ENCODE measurements at places on chromosomes 1 and 21.

DNA sequence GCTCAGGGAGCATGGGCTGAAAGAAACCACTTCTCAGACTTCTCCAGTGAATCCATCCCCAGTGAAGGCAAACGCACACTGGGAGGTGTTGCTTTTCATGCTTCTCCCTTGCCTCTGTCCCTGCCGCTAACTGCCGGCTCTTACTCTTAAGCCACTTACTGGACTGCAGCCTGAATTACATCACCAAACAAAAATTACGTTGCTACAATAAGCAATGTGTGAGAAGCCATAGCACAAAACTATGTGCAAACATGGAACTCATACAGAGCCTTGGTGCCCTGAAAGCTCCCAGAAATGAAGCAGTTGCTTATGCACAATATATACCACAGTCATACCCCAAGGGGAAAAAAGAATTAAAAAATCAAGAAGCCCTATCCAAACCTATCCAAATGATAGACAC lies 375.2 kb downstream of the KCNH1 start:
- DNase-seq = no peak

DNA sequence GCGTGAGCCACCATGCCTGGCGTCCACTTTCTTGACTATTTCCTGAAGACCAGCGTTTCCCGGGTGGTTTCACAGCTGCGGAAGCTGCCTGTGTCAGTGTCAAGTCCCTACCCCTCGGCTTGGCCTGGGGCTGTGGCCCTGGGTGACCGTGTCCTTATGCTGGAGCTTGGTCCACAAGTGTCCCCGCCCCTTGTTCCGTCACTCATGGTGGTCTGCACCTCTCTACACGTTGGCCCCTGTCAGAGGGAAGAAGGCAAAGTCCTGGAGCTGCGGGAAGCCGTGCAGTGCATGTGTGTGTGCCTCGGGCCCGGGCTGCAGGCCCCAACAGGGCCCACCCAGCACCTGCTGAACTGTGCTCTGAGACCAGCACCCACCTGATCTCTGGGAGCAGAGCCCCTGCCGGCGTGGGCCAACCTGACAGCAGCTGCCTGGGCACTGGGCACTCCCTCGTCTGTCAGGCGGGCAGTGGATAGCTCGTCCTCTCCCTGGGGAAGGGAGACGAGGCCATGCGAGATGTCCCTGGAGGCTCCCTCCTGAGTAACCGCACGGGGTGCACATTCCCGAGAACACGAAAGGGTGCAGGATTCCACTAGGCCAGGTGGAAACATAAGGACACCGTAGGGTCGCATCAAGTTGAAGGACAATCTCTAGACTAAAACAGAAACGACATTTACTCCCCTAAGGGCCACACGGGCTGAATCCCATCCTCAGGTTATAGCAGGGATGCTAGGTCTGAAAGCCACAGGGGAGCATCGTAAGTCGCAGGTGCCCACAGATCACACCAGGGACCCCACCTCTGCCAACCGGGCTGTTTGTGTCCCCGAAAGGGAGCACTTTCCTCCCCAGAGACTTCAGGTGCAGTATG lies 2.4 kb upstream of the C1orf159 start:
- no peak for DNase-seq

DNA sequence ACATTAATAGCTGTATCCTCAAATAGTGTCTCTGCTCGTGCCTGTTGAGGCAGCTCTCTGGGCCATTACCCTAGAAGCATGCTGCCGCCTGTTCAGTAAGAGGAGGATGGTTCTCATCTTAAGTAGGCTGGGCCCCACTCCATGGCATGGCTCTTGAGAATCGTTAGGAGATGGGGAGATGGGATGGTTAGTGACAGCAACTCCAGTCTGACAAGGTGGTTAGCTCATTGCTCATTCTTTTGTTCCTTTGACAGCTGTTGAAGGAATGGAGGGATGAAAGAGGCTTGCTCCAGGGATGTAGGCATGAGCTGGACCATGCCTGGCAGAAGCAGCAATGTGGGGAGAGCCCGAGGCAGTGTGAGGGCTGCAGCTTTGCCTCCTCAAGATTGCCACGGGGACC lies 68.2 kb downstream of the MAP10 start:
- DNase-seq = no peak

DNA sequence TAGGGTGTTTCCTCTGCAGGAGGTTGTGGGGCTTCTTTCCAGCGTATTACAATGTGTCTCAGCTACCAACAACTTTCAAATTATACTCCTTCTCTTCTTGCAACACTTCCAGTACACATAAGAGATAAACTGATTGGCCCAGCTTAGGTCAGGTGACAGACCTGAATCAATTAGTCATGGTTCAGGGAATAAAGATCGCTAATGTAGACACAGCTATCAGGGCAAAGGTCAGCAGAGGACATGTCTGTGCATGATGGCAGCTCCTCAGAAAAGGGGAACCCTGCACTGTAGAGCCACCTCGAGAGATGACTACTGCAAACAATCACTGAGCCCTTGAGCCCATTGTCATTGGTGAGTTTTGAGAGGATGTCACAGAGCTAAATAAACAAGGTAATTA lies 36.8 kb upstream of the PKN2 start:
- DNase-seq = no peak

GRCh38 chr1:183355797-183356196 lies 62.4 kb downstream of the NMNAT2 start:
- no peak for DNase-seq

All from AG04450 (cell line).